ENCODE measurements at places on chromosomes 3 and 15.

DNA sequence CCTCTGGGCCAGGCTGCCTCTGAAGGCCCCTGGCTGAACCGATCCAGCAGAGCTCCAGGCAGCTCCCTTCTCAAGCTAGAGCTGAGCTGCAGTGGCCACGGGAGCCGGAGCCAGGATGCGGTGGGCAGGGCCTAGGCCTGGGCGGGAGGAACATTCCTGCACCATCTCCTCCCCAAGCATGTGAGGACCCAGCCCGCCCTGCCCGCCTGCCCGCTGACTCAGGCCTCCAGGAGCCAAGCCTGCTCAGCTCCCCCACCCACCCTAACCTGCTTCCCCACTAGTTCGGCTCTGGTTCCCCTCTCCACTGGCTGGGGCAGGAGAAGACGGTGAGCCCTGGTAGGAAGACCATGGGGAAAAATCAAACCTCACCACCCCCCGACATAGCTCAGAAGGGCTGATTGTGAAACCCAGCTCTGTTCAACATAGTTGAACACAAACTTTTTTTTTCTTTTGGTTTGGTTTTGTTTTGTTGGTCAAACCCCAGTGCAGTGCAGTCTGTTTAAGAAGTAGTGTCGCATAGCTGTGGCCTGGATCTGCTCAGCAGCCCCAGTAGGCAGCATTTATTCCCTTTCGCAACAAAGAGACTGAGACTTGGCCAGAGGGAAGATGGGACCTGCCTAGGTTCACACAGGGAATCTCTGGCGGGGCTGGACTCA, 13.5 kb downstream of the SNX33 start:
- DNase-seq, result peak; percentile 73

- no peak for DNase-seq
Observed at GRCh38 chr3:121431726-121432517, 113.9 kb downstream of the POLQ start.

DNA sequence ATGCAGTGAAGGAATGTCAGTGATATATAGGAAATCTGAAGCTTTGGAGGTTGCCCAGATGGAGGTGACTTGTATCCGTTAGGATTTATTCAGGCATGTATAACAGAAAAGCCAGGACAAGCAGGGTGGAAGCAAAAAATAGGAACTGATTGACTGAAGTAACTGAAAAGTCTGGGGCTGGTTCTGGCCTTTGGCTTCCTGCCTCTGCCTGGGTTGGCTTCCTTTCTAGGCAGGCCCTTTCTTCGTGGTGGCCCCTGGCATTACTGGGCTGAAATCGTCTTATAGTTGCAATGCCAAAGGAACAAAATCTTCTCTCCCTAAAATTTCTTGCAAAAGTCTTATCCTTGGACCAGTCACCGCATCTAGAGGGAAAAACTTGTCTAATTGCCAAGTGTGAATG, 386.1 kb downstream of the PTPRG start:
- DNase-seq, result no peak

- peak; percentile 90 for DNase-seq
Observed at GRCh38 chr3:184133840-184134745, 1.1 kb upstream of the EIF2B5 start.

DNA sequence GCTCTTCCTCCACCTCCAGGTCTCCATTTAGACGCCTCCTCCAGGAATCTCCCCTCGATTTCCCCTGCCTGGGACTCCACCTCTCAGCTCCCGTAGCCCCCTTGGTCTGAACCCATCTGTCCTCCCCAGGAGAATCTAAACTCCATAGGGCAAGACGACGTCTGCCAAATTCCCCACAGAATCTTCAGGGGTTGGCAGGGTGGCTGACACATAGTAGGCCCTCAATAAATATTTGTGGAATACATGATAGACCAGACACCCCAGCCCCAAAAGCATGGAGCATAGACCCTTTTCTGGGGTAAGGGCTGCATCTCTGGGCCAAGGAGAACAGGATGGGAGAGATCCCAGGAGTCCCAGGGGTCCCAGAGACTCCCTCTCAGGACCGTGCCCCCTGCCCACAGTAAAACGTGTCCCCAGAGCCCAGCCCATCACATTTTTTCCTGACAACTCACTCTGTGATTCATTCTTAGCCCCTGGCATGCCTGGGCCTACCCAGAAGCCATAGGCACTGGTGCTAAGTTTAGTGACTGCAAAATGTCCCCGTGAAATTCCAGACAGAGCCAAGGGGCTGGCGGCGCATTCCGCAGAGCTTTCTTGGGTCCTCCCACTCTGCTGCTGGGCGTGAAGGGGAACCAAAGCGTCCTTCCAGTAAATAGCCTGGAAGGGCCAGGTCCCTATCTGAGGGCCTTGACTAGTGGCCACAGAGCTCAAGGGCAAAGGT, 78.0 kb upstream of the SLC6A6 start:
- DNase-seq, result no peak

- no peak for DNase-seq
Observed at GRCh38 chr3:156382458-156383346, 172.2 kb downstream of the SSR3 start.

DNA sequence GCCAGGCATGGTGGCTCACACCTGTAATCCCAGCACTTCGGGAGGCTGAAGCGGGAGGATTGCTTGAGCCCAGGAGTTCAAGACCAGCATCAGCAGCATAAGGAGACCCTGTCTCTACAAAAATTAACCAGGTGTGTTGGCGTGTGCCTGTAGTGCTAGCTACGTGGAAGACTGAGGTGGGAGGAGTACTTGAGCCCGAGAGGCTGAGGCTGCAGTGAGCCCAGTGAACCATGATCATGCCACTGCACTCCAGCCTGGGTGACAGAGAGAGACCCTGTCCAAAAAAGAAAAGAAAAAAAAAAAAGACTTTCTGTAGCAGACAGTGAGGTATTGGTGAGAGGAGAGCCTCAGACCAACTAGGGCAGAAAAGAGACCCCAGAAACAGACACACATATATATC, 263.8 kb downstream of the XXYLT1 start:
- DNase-seq, result no peak

DNA sequence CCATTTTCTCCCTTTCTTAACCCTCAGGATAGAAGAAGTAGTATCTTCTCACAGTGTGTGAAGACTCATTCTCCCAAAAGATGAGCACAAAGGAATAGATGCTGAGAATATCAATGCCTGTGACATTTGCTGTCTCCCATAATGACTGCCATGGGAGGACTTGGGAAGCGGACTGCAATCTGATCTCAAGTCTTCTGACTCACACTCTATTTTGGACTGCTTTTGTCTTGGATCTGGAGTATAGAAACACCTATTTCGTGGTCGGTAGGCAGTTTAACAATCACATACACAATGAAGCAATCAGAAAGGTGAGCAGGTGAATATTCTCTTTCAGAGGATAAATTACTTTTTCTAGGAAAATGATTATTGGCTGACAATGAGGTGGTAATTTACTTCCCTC, 852.0 kb downstream of the FHIT start:
- DNase-seq, result no peak

- DNase-seq, result peak; percentile 62
Observed at GRCh38 chr3:52532838-52533622, 627 bp downstream of the NT5DC2 start.

DNA sequence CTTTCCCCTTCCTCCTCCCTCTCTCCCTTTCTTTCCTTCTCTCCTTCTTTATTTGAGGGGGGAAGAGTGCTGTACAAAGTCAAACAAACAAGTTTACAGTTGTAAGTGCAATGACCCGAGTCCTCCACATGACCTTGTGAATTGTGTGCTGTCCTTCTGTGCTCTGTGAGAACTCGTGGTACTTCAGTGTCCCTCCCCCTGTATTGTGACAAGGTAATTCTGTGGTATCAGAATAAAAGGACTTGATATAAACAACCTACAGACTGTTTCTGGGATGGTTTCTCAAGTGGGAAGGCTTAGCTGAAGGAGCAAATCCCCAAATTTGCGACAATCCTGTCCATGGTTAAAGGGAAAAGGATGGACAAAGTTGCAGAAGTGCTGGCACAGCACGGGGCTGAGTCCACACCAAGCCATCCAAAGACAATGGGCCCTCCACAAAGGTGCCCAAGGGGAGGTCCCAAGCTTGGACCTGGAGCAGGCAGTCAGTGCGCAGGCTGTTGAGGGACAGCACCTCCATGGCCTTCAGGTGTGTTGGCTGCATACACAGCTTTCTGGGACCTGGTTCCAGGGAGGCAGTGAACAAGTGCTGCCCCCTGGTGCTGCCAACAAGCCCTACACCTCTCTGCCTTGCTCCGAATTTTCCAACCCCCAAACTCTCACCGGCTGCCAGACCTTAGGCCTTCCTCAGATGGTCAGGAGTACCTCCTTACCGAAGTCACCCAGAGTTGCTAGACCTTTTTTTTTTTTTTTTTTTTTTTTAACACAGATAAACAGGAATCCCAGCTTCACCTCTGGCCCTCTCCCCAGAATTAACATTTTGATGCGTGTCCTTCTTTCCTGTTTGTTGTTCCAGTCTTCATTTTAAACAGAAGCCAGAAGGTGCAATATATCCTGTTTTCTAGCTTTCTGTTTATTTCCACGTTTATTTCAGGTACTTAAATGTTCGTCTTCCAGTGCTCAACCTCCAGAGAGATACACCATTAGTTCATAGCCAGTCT, 2.6 kb upstream of the APEH start:
- DNase-seq, result no peak

DNA sequence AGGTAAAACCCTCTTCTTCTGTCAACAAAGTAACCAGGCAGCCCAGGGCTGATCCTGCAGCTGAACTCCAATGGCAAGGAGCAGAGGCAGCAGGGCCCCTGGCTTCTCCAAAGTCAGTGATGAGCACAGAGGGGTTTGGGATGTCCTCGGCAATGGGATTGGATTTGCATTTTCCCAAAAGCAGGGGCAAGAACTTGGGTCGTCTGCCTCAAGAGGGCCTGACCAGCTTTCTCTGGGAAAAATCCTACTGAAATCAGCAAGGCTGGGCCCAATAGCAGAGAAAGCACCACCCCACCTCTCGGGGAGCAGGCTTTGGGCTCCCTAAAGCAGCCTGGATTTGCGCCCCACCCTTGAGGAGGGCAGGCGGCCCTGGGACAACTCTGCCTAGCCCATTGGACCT, 210.0 kb upstream of the IGF1R start:
- DNase-seq, result no peak

DNA sequence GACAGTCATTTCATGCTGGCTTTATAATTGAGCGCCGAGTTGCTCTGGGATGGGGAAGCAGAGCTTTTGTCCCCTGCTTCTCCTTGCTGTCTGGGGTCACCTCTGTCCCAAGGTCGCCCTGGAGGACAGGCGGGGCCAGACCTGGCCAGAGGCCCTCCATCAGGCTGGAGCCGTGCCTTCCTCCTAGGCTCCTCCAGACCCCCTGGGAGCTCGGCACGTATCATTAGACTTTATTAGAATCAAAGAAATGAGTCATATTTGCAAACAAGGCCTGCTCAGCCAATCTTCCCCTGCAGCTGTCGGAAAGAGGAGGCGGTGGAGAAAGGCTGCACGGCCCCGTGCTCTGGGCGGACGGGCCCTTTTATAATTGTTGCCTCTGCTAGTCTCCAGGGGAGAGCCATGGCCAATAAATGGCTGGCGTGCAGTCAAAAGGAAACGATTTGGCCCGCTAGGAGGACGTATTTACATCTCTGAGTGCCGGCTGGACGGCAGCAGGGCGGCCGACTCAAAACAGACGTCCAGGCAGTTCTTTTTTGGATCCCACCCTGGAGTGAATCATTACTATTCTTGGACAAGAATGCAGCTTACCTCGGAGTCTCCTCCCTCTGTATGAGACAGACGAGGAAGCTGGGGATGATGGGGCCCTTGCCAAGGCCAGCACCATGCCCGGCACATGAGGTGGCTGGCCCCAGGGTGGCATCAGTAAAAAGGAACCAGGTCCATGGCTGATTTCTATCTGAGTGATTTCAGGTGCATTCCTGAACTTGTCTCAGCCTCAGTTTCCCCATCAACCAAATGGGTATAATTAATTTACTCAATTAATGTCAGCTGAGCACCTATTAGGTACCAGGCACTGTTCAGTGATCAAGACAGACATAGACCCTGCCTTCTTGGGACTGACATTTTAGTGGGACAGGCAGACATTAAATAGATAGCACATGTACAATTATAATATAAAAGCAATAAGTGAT, 50.6 kb downstream of the SLC6A6 start:
- peak; percentile 84 for DNase-seq

GRCh38 chr15:70451821-70452653, 311.3 kb downstream of the UACA start:
- DNase-seq, result peak; percentile 43

GRCh38 chr15:52378746-52379394, 83.3 kb upstream of the MYO5C start:
- no peak for DNase-seq
